Fibroblast of lung (primary cell): ENCODE measurements at places on chromosomes 16 and 17. TPM values are rescaled to one million over a fixed set of nuclear protein-coding genes. Genes with fewer than 3 reads are reported as not detected.
A peak's percentile ranks its signal among the peaks of the same experiment; 100 is the strongest.

GRCh38 chr17:54493691-54494090 is 407.0 kb upstream of the TOM1L1 start:
- no peak for DNase-seq

- DNase-seq, result no peak
Observed at GRCh38 chr17:4856937-4857314, 23.8 kb downstream of the MINK1 start.

DNA sequence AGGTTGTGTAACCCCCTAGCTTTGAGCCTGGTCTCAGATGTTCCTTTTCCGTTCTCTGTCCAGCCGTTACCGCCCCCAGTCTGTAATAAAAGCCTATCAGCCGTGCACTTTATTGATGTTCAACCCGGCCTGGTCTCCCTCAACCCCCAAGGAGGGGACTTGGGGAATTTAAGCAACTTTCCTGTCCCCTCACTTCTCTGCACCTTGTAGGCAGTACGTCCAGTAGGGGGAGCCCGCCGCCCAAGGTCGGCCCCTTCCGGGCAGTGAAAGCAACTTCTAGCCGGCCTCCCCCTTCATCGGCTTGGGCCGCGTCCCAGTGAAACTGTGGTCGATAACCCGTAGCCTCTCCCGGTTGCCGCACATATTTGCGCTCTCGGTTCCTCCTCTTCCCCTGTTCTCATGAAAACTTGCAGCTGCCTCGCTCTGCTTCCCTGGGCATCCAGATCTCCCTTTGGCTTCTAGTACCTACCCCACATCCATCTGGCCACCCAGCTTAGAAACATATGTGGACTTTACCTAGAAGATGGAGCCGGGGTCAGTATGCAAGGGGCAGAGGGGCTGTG is 7.9 kb downstream of the PNPO start:
- DNase-seq, result peak; percentile 83

GRCh38 chr17:36863131-36863530 is 74.1 kb upstream of the LHX1 start:
- DNase-seq, result no peak

CRYBA1 gene
- polyA plus RNA-seq, result not detected in 2 replicates

KRTAP9-9 gene
- not detected in 2 replicates for polyA plus RNA-seq

DNA sequence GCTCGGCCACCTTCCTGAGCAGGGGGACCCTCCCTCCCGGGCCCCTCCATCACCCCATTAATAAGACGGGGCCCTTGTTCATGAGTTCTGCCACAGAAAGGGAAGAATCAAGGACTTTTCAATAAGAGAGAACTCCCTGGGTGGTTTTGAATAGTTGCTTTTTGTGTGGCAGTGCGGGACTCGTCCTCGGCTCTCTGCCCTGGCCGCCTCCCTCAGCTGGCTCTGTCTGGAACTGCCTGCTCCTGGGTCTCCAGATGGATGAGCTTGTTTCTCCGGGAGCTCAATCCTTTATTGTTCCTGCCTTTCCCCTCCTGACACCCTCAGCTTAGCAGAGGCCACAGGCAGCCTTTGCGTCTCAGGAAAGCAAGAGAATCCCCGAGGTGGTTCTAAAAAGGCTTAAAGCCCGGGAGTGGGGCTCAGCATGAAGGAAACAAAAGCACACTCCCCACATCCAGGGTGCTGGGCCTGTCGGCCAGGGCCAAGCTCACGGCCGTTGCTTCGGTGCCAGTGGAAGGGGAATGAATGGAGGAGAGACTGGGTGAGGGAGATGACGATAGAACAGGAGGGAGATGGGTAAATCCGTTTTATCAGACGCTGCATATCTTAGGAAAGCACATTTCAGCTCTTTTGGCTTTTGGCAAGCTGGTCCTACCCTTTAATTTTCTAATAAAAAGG is 60.2 kb downstream of the RAI1 start:
- DNase-seq, result peak; percentile 56

GRCh38 chr17:14161419-14161818 is 75.2 kb downstream of the CDRT15 start:
- no peak for DNase-seq

CLEC3A gene
- polyA plus RNA-seq, result not detected in 2 replicates

- no peak for DNase-seq
Observed at GRCh38 chr16:8581831-8582580, 8.3 kb downstream of the TMEM114 start.

- peak; percentile 29 for DNase-seq
Observed at GRCh38 chr17:38352245-38353085, 821 bp downstream of the SOCS7 start.

GRCh38 chr17:49465331-49465903 is 29.7 kb upstream of the NGFR start:
- no peak for DNase-seq

GRCh38 chr16:80607204-80607603 is 66.4 kb downstream of the DYNLRB2 start:
- DNase-seq, result no peak

- no peak for DNase-seq
Observed at GRCh38 chr17:77458202-77459017, 317.6 kb downstream of the SEC14L1 start.

- peak; percentile 78 for DNase-seq
Observed at GRCh38 chr17:40168262-40168832, 8.9 kb upstream of the RAPGEFL1 start.
